HAP-1 (cell line): ENCODE measurements at places on chromosomes 7 and 10.

- no peak for DNase-seq
Observed at GRCh38 chr7:141739250-141739649, 1.1 kb downstream of the SSBP1 start.

GRCh38 chr7:48427671-48428070 is 256.4 kb downstream of the ABCA13 start:
- no peak for DNase-seq

DNA sequence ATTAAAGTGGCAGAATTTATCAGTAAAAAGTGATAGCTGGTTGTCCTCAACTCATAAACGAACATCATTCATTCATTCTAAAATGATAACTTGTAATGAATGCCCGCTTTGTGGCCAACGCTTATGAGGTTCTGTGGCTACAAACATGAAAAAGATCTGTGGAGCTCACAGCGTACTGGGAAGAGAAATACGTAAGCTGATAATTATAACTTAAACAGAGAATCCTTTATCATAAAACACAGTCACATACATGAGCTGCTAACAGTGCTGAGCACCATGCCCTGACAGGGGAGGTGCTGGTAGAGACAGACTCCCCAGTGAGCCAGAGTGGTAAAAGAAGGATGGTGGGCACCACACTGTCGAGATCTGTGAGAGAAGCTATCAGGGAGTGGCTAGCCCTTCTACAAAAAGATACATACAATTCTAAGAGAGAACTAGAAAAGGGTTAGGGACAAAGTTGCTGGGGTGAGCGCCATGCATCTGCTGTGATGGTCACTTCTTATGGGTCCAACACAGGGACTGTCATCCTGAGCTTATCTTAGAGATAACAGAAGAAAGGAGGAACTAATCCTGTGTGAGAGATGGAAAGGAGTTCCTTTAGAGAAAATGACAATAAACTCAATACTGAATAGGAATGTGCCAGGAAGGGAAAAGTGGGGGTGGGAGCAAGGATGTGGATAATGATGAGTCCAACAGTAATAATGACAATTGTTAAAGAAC is 106.7 kb downstream of the USP6NL start:
- DNase-seq = no peak

DNA sequence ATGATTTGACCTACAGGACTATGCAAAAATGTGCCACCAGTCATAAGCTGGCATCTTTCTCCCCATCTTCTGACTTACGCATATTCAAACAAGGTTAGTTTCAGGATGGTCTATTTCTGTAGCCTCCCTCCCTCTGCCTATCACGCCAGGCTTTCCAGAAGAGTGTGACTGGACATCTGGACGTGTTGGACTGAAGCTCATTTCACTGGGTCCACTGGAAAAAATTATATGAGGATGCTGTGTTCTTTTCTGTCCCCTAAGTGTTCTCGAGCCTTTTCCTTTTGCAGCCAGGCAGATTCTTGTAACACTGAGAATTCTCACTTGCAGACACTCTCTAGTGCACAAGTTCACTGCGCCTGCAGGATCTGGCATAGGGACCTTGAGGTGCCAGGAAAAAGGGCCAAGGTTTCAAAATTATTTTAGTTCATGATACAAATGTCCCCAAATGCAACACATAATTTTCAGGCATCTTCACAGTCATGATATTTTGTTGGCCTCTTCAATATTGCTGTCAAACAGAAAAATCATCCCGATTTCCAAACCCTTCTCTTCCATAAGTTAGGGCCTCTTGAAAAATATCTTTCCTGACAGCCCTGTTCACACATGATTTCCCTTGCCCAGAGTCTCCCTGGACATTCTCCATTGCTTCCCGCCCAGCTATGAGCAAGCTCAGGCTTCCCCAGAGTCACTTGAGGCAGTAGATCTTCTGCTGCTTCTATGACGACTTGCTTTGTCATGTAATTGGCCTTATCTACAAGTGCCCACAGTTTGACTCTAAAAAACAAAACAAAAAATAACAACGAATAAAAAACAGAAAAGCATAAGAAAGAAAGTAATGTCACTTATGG is 170.4 kb downstream of the BMPER start:
- no peak for DNase-seq

DNA sequence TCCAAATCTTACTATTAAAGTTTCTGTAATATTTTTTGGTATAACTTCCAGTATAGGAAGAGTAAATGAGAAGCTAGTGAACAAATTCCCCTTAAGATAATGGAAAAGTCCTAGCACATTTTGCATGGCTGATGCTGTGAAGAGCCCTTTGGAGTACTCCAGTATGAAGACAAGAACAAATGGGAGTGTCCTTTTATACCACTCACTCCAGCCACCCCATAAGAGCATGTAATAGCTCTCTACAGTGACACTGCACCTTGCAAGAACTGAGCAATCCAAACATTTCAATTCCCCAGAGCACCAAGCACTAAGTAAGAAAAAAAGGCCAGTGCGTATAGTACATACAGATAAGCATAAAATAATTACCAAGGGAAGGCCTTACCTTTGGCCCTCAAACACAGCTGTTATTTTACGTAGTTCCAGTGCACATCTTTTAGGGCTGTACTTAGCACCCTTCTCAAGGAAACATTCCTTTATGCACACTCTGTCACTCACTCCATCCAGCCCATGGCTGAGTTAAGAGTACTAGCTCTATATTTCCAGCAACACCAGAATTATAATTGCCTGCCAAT is 135.4 kb downstream of the ST7 start:
- DNase-seq = no peak
